ENCODE measurements at places on chromosomes 5 and 9.

DNA sequence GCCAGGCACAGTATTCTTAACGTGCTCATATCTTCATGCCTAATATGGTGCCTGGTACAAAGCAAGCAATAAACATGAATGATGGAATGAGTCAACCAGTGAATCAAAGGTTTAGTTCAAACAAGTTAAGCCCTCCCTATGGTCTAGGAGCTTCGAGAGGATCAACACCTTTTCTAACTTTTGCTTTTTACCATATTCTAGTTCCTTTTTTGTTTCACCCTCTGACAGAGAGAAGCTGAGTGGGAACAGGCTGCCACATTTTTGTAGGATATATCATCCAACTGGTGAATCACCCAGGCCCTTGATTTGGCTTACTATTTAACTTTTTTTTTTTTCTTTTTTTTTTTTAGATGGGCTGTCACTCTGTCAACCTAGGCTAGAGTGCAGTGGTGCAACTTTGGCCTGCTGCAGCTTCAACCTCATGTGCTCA is 39.3 kb upstream of the TNC start:
- DNase-seq, result peak; percentile 62

- DNase-seq, result no peak
These were observed 28.9 kb downstream of the TYRP1 start for GRCh38 chr9:12722131-12722530.

DNA sequence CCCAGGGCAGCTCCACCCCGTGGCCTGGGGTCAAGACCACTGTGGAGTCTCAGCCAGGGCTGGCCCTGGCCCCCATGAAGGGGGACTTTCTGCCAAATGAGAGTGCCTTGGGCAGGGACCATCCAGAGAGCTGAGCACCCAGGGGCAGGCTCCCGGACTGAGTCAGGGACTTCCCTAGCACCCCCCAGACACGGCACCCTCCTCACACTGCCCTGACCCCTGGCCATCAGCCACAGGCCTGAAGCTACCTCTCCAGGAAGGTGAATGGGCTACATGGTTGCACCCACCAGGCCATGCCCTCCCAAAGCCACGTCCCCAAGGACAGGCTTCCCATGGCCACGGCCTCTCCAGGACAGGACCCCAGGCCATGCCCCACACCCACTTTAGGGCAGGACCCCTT is 9.5 kb downstream of the CCDC187 start:
- no peak for DNase-seq

DNA sequence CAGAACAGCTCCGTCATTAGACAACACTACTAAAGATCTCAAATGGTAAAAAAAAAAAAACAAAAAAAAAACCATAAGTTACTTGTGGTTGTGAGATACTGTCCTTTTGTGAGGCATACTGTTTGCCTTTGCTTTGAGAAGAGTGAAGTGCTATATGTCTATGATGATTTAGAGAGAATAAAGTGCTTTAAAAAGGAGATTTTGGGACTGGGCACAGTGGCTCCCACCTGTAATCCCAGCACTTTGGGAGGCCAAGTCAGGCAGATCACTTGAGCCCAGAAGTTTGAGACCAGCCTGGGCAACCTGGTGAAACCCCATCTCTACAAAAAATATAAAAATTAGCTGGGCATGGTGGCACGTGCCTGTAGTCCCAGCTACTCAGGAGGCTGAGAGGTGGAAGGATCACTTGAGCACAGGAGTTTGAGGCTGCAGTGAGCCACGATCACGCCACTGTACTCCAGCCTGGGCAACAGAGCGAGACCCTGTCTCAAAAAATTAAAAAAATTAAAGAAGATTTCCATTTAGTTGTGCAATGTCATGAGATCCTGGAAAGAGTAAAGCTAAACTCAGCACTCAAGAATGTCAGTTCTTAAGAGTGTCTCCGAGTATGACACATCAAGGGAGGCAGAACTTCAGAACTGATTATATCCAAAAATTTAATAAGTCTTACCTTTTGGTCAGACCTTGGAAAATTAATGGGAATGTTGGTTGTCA is 87.3 kb downstream of the PRDM6 start:
- no peak for DNase-seq

- no peak for DNase-seq
These were observed 109.2 kb downstream of the PAX5 start for GRCh38 chr9:36924757-36925432.

DNA sequence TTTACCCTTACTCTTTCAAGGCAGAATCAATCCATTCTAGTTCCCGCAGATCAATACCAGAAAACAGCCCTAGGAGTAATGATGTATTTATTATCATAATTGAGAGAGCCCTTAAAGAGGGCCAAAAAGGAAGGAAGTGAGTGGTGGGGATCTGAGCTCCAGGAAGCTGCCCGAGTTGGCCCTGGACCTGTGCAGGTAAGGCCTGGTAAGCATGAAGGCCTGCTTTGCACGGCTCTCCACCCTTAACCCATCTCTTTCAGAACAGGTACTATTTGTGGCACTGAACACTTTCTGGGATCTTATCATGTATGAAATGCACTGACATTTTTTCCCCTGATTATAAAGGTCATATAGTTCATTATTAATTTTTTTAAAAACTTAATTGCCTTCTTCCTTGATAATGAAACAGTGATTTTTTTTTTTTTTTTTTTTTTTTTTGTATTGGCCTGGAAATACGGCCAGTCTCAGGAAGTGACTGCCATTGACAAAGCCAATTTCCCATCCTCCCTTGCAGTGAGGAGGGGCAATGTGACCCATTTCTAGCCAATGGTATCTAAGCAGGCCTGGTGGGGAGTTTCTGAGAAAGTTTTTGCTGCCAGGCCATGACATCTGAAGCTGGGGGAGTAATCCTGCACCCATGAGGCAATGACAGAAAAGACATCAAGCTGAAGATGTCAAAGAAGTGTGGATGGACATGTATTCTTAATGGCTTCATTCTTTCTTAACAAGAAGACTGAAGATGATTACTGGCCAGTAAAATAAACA is 6.3 kb upstream of the MVB12B start:
- DNase-seq, result no peak

GRCh38 chr5:132566657-132567056 is 9.9 kb downstream of the RAD50 start:
- DNase-seq, result no peak

DNA sequence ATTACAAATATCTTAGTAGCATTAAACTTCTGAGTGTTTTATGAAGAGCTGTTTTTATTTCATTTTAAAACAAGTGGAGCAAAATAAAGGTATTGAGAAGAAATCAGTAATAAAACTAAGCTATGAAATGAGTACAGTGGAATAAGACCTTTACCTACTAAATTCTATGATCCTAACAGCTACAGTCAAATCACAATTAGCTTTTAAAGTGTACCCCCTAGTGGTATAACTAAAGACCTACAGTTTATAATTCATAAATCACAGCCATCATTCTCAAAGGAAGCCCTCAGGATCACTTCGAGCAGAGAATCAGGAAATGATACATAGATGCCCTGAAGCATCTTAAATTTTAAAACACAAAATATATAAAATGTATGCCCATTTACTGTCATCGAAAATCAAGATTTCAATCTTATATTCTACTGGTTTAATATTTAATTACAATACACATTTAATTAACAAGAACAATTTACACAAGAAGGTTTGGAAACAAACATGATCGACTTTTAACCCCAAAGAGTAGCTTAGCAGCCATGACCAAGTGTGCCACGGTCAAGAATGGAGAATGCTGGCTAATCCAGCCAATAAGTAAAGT is 12.3 kb downstream of the CCNH start:
- no peak for DNase-seq

GRCh38 chr5:88964831-88965230 is 81.8 kb upstream of the MEF2C start:
- no peak for DNase-seq

- DNase-seq, result no peak
These were observed 21.7 kb upstream of the FBXW11 start for GRCh38 chr5:172028167-172028566.

- DNase-seq, result peak; percentile 1
These were observed 51.2 kb downstream of the INVS start for GRCh38 chr9:100150214-100150613.

GRCh38 chr5:81835814-81836367 is 85.0 kb upstream of the SSBP2 start:
- no peak for DNase-seq

GRCh38 chr5:140672455-140673186 is 755 bp downstream of the DND1 start:
- no peak for DNase-seq

GRCh38 chr5:134525683-134526482 is 413 bp downstream of the JADE2 start:
- DNase-seq, result no peak

DNA sequence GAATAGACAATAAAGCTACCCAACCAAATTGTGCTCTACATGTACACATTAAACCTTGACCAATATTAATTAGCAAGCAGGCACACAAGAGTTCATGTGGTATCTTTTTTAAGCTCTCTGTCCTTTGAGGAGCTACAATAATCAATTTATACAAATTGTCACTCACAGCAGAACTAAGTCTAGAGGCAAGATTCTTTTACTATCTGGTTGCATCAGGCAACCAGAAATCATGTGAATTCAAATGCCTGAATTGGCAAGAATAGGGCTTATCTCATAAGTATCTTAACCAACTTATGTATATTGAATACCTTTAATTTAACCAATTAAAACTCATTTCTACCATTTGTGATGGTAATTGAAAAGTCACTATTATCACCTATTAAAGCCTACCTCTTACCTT is 145.5 kb upstream of the HAPLN1 start:
- DNase-seq, result no peak

GRCh38 chr5:175653763-175654162 is 4.1 kb upstream of the HRH2 start:
- no peak for DNase-seq

GRCh38 chr5:135222171-135222681 is 176.8 kb downstream of the MACROH2A1 start:
- DNase-seq, result no peak

DNA sequence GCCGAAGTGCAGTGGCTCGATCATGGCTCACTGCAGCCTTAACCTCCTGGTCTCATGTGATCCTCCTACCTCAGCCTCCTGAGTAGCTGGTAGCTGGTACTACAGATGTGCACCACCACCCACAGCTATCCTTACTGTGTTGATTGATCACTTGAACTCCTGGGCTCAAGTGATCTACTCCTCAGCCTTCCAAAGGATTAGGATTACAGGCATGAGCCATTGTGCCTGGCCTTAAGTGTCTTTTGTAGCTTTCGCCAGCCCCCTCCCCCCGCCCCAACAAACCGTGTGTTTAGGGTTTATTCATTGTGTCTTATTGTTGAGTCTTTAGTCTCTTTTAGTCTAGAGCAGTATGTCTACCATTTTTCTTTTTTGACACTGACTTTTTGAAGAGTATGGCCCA is 33.1 kb downstream of the SPIN1 start:
- no peak for DNase-seq

DNA sequence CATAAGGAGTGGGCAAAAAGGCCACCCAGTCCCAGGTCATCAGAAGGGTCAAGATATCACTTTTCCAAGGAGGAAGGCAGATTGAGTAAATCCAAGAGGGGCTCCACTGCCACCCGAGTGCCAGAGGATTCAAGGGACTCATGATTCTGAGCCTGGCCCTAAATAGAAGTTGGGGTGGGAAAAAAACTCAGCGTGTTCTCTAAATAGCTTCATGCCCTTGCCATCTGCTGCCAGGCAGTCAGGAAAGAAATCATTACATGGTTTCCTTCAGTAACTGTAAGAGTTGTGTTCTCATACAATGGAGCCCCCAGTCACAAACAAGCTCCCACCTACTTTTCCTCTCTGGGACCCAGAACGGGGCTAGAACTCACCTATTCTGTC is 37.2 kb downstream of the SAR1B start:
- DNase-seq, result no peak

DNA sequence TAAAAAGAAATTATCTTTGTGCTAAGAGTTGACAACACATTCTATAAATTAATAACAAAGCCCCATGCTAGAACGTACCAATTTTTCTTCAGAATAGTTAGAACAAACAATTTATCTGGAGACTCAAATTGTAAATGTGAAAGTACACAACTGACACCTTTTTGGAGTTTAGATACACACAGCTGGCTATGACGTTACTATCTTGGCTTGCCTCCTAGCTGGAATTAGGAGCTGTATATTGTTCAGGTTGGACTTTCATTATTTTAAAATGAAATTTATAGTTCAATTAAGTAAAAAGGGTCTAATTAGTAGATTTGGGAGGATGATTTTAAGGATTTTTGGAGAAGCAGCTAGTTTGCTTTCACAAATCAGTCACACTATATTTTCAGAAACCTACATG is 393.9 kb upstream of the RIOK2 start:
- no peak for DNase-seq

- no peak for DNase-seq
These were observed 23.0 kb downstream of the SLC36A1 start for GRCh38 chr5:151470439-151470838.

DNA sequence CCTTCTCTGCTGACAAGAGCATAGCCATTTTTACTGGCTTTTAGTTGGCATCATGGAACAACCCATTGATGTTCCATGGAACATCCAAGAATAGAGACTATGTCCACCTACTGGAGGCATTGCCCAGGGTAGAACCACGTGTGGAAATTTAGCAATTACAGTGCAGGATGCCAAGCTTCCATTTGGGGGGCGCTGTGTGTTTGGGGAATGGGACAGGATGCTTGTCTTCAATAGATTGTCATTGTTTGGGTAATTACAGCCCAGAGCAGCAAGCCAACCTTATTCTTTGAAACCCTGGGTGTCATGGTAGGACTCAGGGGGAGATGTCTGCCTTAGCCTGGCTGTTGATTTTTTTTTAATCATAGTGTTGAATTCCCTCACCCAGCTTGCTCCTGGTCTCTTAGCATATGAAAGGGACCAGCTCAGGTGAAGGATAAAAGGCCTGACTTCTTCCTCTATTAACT is 171.1 kb downstream of the DOCK2 start:
- no peak for DNase-seq

- DNase-seq, result no peak
These were observed 9.0 kb downstream of the RFESD start for GRCh38 chr5:95655575-95655974.

DNA sequence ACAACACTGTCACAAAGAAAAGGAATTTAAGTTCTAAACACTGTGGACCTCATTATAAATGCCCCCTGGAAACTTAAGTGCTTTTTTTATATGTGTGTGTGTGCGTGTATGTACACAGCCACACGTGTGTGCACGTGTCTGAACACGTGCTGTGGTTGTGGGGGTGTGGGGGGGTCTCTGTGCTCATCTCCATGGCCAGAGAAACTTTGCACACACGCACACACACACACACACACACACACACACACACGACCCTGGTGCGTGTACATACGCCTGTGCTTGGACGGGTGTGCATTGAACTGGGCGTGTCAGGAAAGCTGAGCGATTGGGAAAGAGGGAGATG is 27.9 kb downstream of the AMBP start:
- no peak for DNase-seq
